ENCODE measurements at places on chromosomes 6 and 20.

GRCh38 chr20:63748070-63748933 is 8.7 kb downstream of the SLC2A4RG start:
- no peak for DNase-seq

GRCh38 chr6:150395388-150396009 is 26.7 kb downstream of the IYD start:
- no peak for DNase-seq

DNA sequence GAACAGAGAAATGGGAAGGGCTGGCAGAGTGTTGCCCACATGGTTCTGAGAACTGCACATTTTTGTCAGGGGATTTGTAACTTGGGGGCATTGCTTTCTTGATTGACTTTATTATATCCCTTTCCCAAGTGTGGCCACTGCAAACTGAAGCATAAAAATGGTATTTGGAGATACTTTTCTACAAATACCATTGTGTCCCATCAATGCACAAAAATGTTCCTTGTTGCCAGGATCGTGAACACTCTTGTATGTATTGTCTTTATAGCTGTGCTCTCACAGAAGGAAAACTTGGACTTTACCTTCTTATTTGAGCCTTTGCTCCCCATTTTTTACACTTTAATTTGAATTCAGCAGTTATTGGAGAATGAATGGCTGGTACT is 57.1 kb upstream of the C20orf144 start:
- no peak for DNase-seq

GRCh38 chr20:55888685-55889084 is 116.6 kb downstream of the CBLN4 start:
- DNase-seq: no peak

GRCh38 chr6:90301816-90302215 is 5.2 kb upstream of the BACH2 start:
- DNase-seq: no peak

DNA sequence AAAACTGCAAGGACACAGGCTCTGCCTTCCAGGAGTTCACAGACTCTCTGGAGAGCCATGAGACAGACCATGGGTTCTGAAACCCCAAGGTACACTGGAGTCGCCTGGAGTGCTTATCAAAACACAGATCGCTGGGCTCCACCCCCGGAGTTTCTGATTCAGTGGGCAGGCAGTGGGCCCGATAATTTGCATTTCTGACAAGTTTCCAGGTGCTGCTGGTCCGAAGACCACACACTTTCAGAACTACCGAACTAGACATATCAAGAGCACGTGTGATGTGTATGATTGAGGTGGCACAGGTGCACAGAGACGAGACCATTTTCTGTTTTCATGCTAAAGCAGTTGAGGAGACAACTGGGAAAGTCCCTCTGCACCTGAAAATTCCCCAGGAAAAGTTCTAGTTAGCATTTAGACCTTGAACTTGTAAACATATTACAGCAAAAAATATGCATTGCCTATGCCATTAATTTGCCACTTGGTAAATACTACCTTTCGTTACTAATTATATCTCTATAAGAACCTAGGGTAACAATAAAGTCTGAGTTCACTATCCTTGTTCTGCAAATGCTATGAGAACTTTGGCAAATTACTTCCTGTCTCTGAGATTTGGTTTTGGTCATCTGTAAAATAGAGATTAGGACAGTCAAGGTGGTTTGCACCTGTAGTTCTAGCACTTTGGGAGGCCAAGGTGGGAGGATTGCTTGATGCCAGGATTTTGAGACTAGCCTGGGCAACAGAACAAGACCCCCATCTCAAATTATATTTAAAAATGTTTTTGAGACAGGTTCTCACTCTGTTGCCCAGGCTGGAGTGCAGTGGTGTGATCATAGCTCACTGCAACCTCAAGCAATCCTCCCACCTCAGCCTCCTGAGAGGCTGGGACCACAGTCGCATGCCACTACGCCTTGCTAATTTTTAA is 14.3 kb upstream of the PIM1 start:
- DNase-seq: no peak

DNA sequence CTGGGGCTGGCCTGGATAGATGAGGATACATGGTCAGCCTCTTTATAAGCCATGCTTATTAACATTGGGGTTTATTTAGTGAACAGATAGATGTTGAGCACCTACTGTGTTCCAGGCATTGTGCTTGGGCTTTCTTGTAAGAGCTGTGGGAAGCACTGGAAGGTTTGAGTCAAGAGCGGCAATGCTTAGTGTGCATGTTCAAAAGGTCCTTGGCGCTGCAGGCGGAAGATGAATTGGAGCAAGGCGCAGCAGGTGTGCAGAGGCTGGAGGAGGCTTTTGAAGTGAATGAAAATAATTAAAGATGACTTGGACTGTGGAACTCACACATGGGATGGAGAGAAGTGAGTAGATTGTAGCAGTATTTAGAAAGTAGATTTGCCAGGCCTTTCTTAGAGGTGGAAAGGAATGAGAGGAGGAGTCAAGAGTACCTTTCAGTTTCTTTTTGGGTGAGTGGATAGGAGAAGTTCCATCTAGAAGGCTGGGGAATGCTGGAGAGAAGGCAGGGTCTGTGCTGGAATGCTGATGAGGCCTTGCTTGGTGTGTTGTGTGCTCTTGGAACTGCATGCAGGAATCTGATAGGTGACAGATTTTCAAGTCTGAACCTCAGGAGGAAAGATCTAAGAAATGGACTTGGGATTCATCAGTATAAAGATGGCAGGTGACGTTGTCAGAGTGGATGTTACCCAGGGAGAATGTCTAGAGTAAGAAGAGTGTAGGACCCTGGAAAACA is 26.4 kb downstream of the SNX9 start:
- no peak for DNase-seq

DNA sequence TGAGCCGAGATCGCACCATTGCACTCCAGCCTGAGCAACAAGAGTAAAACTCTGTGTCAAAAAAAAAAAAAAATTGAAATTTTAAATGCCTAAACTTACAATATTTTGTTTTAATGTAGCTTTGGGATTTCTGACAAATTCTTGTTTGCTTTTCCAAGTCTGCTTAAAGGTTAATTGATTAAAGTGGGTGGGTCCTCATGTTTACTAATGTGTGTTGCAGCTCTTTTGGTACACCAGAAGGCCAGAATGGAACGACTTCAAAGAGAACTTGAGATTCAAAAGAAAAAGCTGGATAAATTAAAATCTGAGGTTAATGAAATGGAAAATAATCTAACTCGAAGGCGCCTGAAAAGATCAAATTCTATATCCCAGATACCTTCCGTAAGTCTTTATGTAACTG is 2.7 kb upstream of the SUMO4 start:
- DNase-seq: no peak

- DNase-seq: no peak
These were observed 26.0 kb upstream of the ADIG start for GRCh38 chr20:38554986-38555385.

DNA sequence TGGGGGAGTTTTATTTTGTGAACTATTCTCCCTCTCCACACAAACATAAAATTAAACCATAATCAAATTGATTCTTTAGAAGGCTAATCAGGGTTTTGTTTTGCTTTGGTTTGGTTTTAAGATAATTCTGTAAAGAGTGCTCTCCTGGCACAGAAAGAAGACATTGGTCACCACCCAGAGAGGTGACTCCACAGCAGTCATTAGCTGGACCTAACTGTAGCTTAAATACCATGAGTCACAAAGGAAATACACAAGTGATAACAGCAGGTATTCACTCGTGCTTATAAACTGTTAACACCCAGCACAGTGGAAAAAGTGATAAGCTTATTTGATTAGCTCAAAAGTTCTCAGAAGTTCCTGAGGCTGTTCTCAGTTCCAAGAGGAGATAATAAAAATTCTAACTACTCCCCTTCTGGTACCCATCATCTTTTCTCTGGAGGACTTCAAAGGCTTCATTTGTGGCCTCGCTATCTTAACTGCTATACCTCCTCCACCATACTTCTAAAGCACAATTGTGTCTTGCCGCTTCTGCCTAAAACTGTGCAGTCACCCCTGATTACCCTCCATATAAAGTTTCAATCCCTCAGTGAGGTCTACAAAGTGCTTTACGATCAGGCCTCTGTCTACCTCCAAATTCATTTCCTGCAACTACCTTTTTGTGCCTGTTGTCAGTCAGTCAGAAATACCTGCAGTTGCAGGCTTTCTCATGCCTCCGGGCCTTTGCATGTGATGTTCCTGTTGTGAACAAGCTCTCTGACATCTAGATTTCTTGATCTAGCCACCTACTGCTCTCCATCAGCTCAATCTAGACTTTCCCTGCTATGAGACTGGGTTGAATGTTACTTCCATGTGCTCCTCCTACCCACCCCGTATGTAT is 201.1 kb downstream of the SAMD5 start:
- no peak for DNase-seq

DNA sequence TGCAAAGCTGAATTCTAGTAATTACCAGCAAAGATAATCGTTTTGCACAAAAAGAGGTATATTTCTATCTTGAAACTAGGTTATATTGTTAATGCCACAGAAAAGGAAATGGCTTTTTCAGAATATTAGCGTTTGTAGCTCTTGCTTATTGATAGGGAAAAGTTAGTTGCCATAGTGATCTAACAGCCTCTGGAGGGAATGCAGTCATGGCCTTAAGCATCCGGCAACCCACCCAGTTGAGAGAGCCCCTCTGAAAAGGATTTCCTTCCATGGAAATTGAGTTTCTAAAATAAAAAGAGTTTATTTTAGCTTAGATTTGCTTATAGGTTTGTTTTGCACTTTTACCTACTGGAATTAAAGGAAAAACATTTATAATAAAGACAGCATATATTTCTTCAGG is 224.5 kb downstream of the BCKDHB start:
- DNase-seq: no peak

DNA sequence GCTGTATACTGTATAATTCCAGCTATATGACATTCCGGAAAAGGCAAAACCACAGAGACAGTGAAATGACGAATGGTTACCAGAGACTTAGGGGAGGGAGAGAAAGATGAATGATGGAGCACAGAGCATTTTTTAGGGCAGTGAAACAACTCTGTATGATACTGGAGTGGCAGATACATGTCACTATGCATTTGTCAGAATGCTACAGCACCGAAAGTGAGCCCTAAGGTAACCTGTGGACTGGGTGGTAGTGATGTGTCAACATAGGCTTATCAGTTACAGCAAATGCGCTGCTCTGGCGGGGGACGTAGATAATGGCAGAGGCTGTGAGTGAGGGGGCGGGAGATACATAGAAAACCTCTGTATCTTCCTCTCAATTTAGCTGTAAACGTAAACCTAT is 201.3 kb upstream of the SSTR4 start:
- no peak for DNase-seq

- no peak for DNase-seq
These were observed 150.7 kb downstream of the FARS2 start for GRCh38 chr6:5412017-5412416.

- no peak for DNase-seq
These were observed 118.5 kb downstream of the GFRAL start for GRCh38 chr6:55445648-55446204.

DNA sequence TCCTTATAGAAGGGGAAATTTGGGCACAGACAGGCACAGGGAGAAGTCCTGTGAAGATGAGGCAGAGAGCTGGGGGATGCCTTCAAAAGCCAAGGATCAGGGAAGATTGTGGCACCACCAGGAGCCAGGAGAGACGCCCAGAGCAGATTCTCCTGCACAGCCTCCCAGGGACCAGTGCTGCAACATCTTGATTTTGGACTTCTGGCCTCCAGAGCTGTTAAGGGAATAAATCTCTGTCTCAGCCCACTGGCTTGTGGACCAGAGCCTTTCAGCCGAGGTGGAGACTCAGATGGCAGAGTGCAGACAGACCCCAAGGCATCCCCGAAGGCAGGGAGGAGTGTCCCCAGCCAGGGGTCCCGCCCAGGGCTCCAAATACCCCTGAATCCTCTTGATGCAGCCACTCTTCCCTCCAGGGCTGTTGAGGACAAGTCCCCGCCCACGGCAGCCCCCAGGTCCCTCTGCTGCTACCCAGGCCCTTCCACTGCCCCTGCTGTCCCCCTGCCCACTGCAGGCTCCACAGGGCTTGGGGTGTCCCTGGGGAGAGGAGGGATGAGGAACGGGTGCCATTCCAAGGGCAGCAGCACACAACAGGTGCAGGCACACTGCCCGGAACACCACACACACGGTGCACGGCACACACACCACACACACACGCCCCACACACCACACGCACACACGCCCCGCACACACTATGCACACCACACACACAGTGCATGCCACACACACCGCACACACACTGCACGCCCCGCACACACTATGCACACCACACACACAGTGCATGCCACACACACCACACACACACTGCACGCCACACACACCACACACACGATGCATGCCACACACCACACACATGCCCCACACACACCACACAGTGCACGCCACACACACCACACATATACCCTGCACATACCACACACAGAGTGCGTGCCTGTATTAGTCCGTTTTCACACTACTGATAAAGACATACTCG is 311.4 kb downstream of the TAF4 start:
- DNase-seq: no peak

DNA sequence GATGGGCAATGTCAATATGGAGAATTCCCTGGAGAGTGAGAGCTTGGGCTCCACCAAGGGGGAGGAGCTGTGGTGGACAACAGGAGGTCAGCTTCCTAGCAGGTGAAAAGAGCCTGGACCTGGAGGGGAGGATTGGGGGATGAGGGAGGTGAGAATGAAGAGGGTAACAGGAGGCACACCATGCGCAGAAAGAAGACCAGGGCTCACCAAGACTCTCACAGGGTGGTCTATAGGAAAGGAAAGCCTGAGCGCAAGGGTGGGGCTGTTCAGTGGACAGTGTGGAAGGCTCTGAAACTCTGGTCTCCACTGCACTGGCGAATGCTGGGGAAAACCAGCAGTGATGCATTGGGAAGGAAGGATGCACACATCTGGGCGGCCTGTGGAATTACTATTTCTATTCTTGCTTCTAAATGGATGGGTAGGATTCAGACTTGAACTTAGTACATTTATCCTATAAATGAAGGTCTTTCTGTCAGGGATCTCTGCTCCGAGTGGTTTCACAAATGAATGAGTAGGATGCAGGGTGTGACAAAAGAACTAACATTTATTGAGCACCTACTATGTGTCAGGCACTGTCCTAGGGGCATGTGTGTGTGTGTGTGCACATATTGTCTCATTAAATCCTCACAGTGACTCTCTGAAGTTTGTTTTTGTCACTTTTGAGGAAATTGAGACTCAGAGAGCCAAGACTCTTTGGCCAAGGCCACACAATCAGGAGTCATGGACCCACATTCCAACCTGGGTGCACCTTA is 152.7 kb downstream of the CD83 start:
- no peak for DNase-seq

- no peak for DNase-seq
These were observed 435.5 kb downstream of the DHX35 start for GRCh38 chr20:39397646-39398045.

DNA sequence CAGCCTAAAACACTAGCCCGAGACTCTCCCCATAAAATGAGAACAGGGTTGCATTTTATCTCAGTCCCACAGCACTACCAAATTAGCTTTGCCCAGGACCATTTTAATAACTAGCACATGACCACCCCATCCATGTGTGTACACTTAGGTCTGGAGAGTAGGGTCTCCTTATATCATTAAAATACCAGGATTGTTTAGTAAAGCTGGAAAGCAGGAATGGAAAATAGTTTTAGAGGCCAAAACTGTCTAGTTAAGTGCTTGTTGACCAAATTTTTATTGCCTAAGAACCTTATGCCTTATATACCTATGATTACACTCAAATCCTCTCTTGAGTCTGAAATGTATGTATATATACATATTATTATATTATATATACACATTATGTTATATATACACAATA is 608.4 kb downstream of the HDGFL1 start:
- DNase-seq: no peak
